DMS53 (cell line): ENCODE measurements at places on chromosomes 13 and 19.

DNA sequence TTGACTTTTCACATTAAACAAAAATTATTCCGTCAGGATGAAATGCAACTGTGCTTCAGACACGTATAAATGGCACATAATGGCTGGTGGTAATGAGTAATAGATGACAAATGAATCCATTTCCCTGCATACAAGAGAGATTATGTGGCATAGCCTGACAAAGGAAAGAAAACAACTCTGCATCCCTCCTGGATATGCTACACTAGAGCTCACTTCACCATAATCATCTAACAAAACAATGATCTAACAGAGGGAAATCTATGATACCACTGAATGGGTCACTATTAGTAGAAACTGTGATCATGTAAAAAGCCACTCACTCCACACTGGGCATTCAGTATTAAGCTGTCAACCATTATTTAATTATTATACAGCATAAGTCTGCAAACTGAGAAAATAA lies 1498.4 kb downstream of the EFNB2 start:
- DNase-seq, result no peak

GRCh38 chr13:85825454-85825853 lies 26.2 kb upstream of the SLITRK6 start:
- DNase-seq, result no peak

DNA sequence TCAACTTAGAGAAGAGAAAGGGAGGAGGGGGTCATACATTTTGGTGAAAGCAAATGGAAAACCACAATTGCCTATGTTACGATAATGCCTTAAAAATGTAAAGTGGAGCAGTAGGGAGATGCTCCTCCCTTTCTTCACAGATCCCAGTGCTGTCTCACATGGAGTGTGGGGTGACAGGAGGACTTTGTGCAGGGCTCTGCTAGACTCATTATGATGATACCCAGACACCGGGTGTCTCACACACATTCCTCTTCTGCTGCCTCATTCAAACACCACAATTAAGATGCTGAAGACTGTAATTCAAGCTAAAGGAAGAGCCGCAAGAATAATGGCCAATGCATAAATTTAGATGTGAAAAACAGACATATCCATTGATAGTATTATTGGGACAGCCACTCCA lies 150.6 kb downstream of the LHFPL6 start:
- DNase-seq, result no peak

DNA sequence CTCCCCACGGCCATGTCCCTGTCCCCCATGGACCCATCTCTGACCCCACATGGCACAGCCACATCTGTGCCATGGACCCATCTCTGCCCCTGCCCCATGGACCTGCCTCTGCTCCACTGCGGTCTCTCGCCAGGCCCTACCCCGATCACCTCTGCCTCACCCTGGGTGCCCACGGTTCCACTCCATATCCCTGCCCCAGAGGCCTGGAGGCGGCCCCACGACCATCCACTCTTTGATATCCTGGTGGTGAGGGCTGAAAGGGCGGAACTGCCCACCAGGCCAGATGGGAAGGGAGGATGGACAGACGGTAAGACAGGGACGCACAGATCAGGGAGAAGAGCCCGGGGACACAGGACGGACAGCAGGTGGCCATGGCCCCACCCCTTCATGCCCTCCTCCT lies 327 bp downstream of the PTGER1 start:
- DNase-seq, result no peak

- DNase-seq, result no peak
These were observed 1.5 kb downstream of the CLEC11A start for GRCh38 chr19:50724522-50725217.

DNA sequence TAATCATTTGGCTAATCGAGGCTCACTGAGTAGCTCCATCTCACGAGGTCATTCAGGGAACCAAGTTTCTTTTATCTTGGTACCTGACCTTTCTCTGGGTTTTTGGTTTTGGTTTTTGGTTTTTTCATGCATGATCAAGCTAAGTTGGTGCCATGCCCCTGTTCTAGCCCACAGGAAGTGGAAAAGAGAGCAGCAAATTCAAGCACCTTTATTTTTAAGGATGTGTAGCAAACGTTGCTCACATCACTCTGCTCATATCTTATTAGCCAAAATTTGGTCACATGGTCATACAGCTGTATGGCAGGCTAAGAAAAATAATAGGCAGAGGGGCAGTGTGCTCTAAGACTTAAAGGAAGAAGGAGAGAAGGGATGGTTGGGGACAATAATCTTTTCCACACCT lies 593.5 kb downstream of the DIAPH3 start:
- DNase-seq, result no peak

DNA sequence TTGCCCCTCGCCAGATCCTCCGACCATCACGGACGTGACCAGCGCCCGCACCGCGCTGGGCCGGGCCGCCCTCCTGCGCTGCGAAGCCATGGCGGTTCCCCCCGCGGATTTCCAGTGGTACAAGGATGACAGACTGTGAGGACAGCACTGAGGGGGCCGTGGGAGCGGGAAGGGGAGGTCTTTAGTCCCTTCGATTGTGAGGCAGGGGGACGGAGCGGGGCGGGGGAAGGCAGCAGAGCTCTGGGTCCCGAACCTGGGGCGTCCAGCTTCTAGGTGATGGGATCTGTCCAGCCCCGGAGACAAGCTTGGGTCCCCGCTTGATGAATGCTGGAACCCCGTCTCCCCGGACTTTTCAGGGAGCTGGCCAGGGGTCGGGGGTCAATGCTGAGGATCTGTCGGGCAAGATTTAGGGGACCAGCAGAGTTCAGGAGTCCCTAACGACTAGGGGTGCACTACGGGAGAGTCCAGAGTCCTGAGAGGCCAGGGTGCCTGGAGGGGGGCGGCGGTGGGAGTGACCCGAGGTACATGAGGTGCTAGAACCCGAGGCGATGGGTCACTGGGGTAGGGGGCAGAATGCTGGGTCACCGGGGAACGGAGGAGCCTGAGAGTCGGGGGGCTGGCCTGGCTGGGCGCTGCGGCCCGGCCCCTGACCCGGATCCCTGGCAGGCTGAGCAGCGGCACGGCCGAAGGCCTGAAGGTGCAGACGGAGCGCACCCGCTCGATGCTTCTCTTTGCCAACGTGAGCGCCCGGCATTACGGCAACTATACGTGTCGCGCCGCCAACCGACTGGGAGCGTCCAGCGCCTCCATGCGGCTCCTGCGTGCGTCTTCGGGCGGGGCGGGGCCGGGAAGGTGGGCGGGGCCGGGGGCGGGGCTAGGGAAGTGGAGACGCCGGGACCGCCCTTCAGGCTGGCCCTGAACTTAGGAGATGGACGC lies 14.6 kb downstream of the VSIG10L start:
- no peak for DNase-seq
